Daoy (cell line): ENCODE measurements at places on chromosomes 11 and 22. TPM values are rescaled to one million over a fixed set of nuclear protein-coding genes. Genes with fewer than 3 reads are reported as not detected.

DNA sequence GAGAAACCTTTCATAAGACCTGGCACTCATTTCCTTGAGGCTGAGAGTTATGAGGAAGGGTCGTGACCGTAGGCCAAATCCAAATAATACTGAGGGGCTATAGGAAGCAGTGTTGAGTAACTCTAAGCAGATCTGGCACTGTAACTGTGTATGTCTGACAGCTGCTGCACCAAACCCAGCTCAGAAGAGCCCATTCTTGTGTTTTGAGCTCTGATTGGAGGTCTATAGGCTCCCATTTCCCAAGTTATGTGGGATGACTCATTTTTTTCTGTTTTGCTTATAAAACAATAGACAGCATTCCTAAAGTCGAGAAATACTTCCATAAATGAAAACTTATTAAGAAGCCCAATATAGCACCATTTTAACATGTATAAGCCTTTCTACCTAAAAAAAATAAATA, 645.8 kb downstream of the DLG2 start:
- DNase-seq, result no peak

DNA sequence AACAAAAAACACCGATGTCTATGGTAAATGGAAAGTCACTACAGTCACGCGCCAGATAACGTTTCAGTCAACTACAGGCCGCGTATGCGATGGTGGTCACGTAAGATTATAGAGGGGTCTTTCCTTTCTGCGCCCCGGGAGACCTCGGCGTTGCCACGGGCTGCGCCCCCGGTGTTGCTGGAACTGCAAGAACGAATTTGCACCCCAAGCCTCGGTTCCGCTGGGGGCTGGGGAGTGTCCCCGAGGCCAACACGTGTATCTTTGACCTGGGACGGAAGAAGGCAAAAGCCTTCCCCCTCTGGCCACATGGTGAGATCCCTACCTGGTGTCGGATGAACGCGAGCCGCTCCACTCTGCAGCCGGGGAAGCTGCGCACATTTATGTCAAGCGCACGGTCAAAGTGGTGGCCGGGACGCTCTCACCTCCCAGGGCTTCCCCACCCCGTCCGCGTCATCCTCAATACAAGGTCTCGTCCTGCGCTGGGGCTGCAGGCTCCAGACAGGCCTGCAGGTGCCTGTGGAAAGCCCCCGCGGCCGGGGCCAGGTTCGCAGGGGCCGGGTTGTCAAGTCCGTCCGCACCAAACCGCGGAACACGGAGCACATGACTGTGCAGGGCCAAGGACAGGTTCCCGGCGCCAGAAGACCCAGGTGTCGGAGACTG, 29.3 kb upstream of the APLP2 start:
- DNase-seq, result no peak

DNA sequence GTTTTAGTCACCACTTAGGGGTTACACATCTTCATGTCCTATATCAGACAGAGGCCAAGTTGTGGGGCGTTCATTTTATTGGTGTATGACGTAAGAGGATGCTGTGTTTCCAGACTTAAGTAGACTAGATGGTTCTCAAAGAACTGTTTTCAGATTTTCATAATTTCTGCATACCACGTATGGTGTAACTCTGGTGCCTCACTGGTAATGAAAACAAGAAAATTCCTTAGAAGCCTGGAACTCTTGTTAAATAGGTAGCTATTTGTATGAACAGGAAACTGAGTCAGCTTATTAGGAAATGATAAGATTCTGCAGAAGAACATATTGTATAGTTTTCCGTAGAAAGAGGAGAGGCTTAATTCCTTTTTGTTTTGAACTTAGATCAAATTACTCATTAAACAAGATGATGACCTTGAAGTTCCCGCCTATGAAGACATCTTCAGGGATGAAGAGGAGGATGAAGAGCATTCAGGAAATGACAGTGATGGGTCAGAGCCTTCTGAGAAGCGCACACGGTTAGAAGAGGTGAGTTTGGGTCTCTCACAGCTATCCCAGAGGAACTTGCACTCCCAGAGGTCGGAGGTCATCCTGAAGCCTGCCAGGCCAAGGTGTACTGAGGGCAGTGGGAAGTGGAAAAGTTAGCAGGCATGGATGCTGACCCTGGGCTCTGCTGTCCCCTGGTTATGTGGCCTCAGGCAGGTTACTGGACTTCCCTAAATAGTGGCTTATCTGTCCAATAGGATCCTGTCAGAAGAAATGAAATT, 3.9 kb downstream of the CDC45 start:
- DNase-seq, result no peak

DNA sequence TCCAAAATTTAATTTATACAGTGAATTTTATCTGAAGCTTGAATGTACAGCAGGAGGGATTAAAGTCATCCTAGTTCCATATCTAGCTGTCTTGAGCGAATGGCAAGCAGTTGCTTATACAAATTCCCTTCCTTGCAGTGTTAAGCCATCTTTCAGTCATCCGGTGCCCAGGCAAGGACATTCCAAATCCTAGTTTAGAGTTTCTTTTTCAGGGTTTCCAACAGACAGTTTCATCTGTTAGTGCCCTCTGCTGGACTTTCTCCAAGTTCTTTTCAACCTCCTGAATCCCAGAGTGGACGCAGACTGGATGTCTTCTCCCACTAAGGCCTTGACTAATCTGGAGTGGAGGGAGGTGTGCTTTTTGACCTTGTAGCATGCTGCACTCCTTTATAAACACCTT, 45.4 kb downstream of the GRAMD1B start:
- DNase-seq, result peak; percentile 29

GRCh38 chr22:41642331-41643110, 21.4 kb downstream of the XRCC6 start:
- no peak for DNase-seq

The KDM2A gene
- 24.6 and 31.8 TPM in 2 replicates for total RNA-seq

The MOGAT2 gene
- total RNA-seq, result not detected in 2 replicates

The SLC22A9 gene
- not detected in 2 replicates for total RNA-seq
